ENCODE measurements at places on chromosomes 3 and 15.

DNA sequence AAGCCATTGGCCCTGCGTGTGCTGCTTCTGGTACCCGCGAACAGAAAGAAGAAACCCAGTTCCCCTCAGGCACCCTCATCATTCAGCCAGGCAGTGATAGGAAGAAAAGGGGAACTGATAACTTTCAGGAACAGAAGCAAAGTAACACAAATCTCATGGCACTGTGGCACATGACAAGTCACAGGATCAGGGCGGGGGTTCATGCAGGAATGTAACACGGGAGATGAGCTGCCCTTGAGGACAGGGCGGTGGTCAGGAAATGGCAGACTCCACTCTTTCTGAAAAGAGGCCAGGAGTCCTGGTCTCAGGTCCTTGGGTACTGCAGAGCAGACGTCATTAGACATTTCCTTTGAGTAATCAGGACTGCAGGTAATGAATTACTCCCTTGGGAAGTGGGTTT is 95.5 kb downstream of the CCNL1 start:
- DNase-seq = no peak

DNA sequence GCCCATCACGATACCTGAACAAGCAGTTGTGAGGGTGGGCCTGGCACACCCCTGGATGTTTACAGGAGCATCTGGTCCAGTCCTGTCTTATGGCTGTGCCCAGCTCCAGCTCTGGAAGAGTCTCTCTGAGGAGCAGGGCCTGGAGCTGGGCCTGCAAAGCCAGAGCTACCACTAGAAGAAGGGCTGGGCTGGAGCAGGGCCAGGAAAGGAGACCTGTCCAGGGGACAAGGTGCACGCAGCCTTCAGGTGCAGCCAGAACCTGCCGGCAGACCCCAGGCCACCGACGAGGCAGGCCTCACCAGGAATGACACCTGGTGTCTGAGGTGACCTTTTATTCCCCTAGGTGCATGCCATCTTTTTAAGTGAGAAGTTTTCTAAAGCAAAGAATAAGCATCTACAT is 8.4 kb upstream of the BCL2L10 start:
- DNase-seq = peak; percentile 17

DNA sequence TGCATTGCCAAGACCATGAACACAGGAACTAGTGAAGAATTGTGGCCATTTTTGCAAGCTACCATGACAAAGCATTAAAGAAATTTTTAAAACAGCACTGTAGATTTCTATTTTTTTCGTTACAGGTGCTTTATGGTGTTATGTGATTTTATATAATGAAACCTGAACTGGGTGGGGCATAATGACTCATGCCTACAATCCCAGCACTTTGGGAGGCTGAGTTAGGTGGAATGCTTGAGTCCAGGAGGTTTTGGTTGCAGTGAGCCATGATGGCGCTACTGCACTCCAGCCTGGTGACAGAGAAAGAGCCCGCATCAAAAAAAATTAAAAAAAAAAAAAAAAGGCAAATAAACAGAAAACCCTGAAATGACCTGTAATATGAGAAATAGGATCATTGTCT is 846.7 kb downstream of the EPHA3 start:
- DNase-seq = no peak

DNA sequence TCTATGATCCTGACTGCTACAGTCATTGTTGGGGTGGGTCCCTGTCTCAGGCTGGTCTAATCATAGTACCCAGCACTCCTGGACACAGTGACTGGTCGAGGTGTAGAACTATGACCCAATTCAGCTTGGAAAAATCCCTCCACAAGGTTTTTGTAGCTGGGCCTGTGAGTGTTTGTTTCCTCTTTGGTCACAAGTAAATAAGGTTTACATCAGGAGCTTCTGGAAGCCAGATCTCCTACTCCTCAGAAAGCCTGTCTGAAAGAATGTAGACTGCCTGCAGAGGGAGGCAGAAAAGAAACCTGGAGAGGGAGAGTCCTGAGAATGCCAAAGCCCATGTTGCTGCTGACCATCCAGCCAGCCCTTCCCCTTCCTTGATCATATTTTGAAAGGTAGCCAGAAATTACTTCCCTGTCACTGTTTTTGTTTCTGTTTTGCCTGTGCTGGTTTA is 123.2 kb downstream of the RAP2B start:
- DNase-seq = no peak

DNA sequence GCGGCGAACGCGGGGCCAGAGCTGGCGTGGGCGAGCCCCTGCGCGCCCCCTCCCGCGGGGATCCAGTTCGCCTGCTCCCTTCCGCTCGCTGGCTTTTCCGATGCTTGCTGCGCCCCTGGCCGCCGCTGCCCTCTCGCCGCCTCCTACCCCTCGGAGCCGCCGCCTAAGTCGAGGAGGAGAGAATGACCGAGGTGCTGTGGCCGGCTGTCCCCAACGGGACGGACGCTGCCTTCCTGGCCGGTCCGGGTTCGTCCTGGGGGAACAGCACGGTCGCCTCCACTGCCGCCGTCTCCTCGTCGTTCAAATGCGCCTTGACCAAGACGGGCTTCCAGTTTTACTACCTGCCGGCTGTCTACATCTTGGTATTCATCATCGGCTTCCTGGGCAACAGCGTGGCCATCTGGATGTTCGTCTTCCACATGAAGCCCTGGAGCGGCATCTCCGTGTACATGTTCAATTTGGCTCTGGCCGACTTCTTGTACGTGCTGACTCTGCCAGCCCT is 721 bp downstream of the P2RY1 start:
- no peak for DNase-seq

GRCh38 chr3:189799366-189799765 is 168.2 kb downstream of the TP63 start:
- no peak for DNase-seq

DNA sequence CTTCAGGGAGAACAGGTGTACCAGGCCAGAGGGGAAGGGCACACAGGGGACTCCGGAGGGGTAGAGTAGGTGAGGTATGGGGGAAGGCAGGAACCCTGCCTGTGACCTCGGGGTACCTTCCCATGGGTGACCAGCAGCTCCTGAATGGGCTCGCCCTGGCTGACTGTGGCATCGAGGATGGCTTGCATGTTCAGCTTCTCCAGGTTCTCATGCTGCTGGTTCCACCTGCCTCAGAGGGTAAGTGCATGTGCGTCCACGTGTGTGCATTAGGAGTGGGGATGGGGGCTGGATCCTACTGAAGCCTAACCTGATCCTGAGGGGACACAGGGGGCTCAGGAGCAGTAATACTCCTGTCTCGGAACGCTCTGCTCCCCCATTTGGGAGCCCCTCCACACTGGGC is 524 bp downstream of the ZMYND10 start:
- no peak for DNase-seq

- DNase-seq = no peak
These were observed 148.6 kb downstream of the ATP10A start for GRCh38 chr15:25714538-25714840.

GRCh38 chr3:94772402-94772801 is 709.5 kb downstream of the NSUN3 start:
- DNase-seq = no peak

DNA sequence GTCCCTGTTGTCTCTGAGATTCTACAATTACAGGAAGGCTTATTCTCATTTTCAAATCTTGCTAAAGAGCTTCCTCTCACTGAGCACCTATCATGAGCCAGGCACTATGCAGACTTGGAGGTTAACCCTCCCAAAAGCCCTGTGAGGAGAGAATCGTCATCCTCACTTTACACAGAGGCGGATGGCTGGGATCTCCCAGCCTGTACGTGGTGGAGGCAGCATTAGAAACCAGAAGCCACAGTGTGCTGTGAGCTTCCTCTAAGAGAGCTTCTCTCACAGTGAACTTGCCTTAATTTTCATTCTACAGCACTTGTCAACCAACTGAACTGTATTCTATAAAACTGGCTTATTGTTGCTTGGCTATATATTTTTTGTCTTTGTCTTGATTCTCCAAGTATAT is 6.1 kb upstream of the DGKG start:
- no peak for DNase-seq

GRCh38 chr15:91881569-91882297 is 28.2 kb downstream of the SLCO3A1 start:
- DNase-seq = no peak

GRCh38 chr3:194849166-194849875 is 163.6 kb downstream of the FAM43A start:
- no peak for DNase-seq

GRCh38 chr3:40869939-40870338 is 329.4 kb upstream of the CTNNB1 start:
- no peak for DNase-seq

DNA sequence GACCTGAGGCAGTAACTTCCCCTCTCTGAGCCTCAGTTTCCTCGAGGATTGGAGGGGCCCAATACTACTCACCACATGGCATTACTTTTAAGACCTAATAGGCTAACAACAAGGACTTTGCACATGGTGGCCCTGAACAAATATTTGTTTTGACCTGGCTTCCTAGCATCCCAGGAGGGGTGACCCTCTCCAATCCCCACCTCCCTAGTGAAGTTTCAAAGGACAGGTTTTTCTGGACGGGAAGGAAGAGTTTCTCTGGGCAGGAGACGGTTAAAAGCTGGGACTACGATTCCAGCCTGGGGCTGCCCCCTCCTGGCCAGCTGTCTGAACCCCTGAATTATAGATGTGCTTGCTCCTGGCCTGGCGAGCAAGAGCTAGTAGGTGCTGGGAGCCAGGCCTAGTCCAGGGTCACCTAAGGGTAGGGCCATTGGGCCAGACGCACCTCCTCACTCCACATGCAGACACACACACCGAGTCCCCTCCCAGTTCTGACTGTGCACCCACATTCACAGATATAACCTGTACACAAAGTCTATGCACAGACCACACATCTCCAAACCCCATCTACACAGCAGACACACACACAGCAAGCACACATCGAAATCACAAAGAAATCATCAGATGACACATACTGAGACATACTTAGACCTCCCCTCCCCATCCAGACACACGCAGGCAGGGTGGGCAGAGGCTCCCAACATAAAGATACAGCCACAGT is 2.7 kb upstream of the ISL2 start:
- DNase-seq = no peak

DNA sequence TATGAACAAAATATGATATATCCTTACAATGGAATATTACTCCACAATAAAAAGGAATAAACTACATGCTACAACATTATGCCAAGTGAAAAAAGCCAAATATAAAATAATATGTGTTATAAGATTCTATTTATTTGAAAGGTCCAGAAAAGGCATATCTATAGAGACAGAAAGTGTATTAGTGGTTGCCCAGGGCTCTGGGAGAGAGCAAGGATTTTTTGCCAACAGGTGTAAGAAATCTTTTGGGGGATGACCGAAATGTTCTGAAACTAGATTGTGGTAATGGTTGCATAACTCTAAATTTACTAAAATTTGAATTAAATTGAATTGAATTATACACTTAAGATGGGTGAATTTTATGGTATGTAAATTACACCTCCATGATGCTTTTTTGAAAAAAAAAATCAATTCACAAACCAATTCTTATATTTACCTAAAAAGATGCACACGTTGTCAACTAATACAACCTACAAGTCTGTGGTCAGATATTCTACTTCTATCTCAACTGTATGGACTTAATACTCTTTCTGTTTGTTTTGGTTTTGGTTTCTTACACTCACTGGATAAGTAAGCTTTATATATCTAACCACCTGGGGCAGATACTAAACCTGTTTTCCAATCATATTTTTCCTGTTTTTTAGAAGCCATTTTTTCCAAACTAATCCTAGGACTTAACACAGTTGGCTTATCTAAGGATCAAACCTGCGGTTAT is 75.8 kb downstream of the FBN1 start:
- DNase-seq = no peak

GRCh38 chr15:89128320-89129122 is 40.3 kb downstream of the ABHD2 start:
- no peak for DNase-seq

DNA sequence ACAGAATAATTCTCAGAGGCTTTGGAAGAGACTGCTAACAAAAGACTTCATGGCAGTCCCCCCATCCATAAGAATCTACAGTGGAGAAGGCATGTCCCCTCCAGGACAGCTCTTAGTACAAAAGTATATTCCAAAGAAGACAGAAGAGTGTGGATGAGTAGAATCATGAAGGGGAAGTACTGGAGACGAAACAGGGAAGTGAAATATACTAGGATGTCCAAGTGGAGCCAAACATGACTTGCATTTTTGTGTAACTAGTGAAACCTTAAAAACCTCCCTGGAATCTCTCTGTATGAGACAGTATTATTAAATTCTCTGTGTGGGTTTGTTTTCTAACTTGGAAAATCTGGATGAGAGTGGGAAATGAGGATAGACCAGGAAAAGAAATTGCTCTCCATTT is 312.4 kb downstream of the RSL24D1 start:
- DNase-seq = no peak

- DNase-seq = no peak
These were observed 231.6 kb downstream of the SOX2 start for GRCh38 chr3:181943285-181943684.

GRCh38 chr15:51830276-51830806 is 888 bp downstream of the TMOD3 start:
- DNase-seq = no peak

- no peak for DNase-seq
These were observed 12.2 kb downstream of the APBA2 start for GRCh38 chr15:28897861-28898585.

- DNase-seq = peak; percentile 37
These were observed 120.3 kb downstream of the ETFA start for GRCh38 chr15:76190751-76191538.

- DNase-seq = no peak
These were observed 48.1 kb upstream of the TPM1 start for GRCh38 chr15:62994439-62994838.

DNA sequence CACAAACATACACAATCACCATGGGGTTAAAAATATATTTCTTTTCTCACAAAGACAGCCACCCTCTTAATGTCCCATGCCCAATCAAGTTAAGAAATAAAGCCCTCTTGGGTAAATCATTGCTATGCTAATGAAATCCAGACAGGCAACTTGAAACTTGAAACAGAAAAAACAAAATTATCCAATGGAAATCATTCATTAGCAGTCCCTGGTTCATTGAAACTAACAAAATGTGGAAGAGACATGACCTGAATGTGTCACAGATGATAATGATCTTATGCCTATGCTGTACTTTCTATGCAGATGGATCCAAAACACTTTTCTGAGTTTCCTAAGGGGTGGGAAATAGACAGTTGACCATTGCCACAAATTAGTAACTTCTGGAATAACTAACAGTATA is 983.7 kb downstream of the MCTP2 start:
- DNase-seq = no peak

DNA sequence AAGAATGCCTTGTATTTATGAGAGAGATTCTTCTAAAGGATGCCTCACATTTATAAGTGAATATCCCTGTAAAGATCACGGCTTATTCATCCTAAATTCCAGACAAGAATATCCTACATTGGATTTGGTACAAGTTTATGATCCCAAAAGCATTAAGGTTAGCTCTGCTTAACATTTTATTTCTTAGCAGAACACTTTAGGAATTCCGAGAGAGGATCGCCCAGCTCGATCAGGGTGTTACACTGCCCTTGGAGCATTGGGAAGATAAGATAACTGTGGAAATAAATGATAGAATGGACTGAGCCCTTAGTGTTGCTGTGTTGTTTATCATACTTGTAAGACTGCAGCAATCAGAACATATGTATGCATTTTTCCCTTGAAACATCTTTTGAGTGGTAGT is 223.0 kb upstream of the CDIN1 start:
- no peak for DNase-seq

GRCh38 chr3:45776611-45777010 is 19.7 kb downstream of the SLC6A20 start:
- DNase-seq = no peak

GRCh38 chr3:5494905-5495519 is 307.5 kb downstream of the EDEM1 start:
- no peak for DNase-seq

GRCh38 chr15:56425976-56426375 is 39.0 kb downstream of the MNS1 start:
- DNase-seq = no peak
